ENCODE measurements at places on chromosomes 6 and 20.

- DNase-seq = no peak
Measured at GRCh38 chr20:57469418-57470211, 55.3 kb downstream of the CTCFL start.

DNA sequence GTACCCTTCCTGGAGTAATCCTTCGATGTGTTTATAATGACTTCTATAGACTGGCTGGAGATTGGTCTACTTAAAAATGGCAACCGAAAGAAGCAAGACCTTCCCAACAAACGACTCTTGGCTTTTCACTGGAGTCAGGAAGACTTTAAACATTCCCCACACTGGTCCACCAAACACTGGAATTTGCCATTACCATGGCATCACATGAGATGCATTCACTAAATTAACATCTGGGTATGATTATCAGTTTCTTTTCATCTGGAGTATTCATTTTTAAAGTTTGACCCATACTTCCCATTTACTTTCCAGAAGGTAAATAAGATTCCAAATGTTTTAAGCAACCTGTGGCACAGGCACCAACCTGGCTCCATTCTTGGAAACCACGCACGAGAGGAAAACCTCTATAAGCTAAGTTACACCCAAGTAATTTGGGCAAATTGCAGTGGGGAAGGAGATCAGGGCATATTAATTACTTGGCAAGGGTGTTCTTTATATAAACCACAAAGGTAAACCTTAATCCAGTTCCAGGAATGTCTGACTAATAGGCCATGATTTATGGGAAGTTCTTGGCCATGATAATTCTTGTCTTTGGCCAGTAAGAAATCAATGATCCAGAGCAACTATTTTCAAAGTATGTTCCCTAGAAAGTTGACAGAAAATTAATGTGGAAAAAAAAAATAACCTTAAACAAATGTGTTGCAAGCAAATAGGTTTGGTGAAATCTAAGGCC is 190.0 kb upstream of the COL21A1 start:
- DNase-seq = no peak

DNA sequence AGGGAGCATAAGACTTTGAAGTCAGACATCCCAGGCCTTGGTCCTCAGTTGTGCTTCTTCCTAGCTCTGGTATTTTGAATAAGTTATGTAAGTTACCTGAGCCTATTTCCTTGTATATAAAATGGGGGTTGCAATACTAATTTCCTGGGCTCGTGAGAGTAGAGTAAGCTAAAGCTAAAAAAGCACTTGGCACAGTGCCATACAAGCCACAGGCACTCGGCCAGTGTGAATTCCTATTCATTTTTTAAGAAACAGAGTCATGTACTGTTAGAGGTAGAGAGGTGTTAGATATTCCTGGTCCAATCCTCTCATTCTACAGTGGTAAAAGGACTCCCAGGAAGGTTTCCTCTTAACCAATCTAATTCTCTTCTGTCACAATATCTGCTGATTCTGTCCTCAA is 79.6 kb upstream of the EPB41L1 start:
- no peak for DNase-seq

- DNase-seq = no peak
Measured at GRCh38 chr6:157227202-157228166, 95.8 kb downstream of the TMEM242 start.

GRCh38 chr20:17966432-17967310 is 1.9 kb downstream of the SNX5 start:
- DNase-seq = no peak

- DNase-seq = no peak
Measured at GRCh38 chr6:138037009-138037504, 70.2 kb downstream of the PERP start.

- DNase-seq = no peak
Measured at GRCh38 chr20:33701629-33702450, 15.7 kb upstream of the E2F1 start.

DNA sequence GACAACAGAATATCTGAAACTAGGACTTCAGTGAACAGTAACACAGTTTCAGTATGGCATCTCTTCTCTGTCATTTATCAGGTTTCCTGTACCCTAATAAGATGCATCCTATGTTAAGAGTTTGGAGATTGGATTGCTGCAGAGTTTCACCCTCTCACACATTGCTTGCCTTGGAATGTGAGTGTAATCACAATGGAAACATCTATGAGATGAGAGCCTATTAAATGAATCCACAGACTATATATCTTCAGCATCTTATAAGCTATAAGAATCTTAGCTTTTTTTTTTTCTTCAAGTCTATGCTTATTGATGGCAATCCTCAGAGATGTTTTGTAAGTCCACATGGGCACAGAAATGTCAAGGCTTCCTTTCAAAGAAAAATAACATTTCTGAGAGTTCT is 292.5 kb downstream of the PRKN start:
- no peak for DNase-seq

DNA sequence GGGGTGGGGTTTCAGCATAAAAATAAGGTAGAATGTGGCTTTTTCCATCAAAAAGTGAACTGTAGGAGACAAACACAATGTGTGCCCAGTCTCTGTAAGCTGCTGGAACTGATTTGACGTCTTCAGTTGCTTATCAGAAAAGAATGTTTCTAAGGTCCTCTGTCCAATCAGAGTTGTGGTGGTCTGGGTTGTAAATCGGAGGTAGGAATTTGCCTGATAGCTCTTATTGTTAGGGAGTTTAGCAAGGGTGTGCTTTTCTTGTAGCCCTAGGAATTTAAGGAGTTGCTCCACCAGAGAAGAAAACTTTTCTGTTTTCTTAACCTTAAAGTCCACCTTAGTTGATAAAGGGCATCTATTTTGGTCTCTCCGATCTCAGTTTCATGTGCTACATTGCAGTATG is 10.4 kb upstream of the SSTR4 start:
- no peak for DNase-seq

DNA sequence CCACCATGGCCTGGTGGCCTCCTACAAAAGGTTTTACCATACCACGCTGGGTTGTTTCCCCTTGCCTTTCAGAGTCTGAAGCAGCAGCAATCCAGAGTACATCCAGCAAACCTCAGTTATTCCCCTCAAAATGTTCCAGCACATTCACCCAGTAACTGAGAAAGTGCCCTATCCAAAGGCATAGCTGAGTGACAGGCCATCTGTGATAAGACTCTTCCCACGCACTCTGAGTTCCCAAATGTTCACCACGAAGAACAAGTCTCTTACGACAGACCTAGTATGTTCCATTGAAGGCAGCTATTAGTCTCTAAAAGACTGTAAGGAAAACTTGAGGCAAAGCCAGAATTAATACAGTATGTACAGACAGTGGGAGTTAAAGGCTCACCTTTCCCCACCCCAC is 31.6 kb upstream of the C20orf144 start:
- DNase-seq = no peak

- DNase-seq = no peak
Measured at GRCh38 chr6:62891065-62891647, 320.1 kb upstream of the FKBP1C start.

GRCh38 chr6:139473231-139473701 is 98.8 kb upstream of the CITED2 start:
- DNase-seq = no peak

GRCh38 chr6:157143171-157143889 is 180.0 kb downstream of the TMEM242 start:
- DNase-seq = no peak

DNA sequence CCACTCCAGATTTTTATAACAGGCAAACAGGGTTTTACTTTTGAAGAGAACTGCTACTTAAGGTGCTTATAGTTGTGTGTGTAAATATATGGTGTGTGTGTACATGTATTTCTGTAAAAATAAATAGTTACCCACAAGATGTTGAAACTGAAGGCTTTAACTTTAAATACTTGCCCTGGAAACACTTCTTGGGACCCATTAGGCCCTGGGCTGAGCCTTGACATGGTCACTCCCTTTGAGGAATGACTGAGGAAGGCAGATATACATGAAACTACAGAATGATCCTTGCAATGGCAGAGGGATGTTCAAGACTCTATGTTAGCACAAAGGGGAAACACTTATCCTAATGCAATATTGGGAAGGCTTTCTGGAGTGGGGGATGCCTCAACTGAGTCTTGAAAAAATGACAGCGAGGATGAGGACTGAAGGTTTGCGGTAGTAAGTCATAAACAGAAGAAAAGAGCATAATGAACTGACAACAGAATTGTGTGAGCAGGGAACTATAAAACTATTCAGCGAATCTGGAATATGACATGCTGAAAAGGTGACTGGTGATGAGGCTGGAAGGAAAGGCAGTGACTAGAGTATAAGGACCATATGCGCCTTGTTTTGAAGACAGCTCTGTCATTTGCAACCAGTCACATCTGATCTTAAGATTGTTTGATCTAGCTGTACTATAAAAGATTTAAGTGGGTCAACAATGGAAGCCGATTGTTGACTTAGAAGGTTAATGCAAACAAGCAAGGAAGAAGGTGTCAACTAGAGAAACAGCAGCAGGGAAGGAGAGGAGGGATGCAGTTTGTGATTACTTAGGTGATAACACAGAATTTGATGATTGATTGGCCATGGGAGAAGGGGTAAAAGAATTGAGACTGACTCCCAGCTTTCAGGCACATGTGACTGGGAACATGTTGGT is 64.4 kb upstream of the COL21A1 start:
- no peak for DNase-seq

- DNase-seq = no peak
Measured at GRCh38 chr6:143074670-143075318, 14.1 kb downstream of the AIG1 start.

DNA sequence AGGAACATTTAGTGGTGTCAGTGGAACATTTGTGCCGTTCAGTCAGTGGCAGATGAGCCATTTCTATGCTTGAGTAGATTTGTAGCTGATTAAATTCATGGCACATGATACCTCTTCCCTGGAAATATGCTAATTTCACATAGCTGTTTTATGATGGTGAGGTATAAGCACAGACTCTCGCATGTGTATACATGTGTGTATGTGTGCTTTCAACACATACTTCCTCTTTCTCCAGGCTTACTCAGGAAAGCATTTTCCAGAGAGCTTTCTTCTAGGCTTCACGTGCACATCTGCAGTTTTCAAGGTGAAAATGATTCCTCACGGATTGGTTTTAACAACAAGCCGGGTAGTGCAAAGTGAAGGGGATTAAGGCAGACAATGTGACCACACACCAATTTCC is 396.5 kb downstream of the HDGFL1 start:
- DNase-seq = no peak

DNA sequence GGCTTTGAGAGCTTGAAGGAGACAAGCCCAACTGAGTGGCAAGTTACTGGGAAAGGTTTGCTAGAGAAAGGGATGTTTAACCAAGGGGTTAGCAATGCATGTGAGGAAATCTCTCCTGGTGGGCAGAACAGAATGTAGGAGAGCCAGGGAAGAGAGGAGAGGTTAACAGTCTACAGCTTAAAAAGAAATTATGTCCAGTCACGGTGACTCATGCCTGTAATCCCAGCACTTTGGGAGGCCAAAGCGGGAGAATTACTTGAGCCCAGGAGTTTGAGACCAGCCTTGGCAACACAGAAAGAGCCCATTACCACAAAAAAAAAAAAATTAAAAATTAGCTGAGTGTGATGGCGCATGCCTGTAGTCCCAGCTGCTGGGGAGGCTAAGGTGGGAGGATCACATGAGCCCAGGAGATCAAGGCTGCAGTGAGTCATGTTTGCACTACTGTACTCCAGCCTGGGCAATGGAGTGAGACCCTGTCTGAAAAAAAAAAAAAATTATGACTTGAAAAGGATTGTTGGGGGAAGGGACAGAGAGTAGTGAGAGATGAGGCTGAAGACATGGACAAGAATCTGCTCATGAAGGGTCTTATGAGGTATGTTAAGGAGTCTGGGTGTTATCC is 264.9 kb downstream of the TBC1D7 start:
- DNase-seq = no peak

DNA sequence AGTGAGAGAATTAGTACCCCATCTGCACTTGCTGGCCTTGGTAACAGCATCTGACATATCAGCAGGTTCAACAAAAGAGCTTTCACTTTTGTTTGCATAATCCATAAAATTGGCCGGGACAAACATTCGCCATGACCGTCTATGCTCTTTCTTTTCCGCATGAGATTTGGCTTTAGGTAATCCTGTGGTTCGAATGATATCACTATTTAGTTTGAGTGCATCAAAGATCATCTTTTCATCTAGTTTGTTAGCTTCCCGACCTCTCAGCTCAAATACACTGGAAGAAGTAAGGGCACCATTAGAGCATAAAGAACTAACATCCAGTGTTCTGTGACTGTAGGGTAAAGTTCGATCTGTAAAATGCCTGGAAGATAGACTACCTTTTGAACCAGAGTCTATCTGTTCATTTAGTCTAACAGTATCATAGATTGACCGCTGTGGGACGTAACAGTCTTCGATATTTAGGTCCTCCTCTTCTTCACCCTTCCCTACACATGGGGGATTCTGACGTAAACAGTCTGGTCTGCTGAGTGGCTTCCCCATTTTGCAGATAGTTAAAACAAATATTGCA is 101.6 kb downstream of the DST start:
- DNase-seq = no peak

DNA sequence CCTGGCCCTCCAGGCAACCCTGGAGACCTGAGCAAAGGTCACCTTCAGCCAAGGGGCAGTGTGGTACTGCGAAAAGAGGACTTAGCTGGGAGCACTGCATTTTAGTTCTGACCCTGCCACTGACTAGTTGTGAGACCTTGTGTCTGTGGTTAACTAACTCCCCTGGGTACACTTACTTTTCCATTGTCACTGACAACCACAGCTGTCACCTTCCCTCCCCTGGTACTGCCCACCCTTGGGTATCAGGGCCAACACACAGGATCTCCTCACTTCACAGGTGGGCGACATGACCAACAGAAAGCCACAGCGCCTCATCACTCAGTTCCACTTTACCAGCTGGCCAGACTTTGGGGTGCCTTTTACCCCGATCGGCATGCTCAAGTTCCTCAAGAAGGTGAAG is 21.6 kb upstream of the GNRH2 start:
- no peak for DNase-seq

- no peak for DNase-seq
Measured at GRCh38 chr20:61939691-61940360, 125.9 kb downstream of the TAF4 start.

DNA sequence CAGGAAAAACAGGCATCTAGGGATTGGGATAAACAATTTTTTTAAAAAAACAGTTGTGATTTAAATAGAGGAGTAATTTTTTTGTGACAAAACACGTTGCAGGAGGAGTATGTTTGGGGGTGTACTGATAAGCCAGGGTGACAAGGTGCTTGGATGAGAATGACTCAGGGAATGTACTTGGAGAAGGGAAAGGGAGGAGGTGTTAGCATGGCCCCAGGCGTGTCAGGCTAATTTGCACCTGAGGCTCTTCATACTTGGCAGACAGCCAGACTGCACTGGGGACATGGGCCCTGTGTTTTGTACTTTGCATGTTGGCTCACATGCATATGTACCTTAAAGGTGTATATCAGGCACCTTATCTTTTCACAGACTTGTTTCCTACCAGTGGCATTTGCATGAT is 22.8 kb downstream of the PANK2 start:
- DNase-seq = no peak

DNA sequence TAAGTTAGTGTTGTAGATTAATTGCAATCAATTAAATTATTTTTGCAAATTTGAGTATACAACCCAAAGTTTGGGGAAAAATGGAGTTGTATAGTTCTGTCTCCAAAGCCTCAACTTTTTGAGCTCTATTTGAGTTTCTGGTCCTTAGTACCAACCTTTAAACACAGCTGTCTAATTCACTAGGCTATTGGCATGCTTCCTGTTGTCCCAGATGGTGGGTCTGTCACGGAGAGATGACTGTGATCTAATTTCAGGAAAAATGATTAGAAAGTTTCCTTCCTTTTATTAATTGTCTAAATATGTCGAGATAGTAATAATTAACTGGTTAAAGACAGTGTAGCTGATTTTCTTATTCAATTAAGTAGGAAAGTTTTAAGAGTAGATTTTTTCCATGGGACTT is 109.6 kb downstream of the SCAF8 start:
- no peak for DNase-seq

- DNase-seq = no peak
Measured at GRCh38 chr6:162184465-162184864, 543.1 kb downstream of the PRKN start.

All from T-helper 2 cell (primary cell).